ENCODE measurements at places on chromosomes 1 and 21.

DNA sequence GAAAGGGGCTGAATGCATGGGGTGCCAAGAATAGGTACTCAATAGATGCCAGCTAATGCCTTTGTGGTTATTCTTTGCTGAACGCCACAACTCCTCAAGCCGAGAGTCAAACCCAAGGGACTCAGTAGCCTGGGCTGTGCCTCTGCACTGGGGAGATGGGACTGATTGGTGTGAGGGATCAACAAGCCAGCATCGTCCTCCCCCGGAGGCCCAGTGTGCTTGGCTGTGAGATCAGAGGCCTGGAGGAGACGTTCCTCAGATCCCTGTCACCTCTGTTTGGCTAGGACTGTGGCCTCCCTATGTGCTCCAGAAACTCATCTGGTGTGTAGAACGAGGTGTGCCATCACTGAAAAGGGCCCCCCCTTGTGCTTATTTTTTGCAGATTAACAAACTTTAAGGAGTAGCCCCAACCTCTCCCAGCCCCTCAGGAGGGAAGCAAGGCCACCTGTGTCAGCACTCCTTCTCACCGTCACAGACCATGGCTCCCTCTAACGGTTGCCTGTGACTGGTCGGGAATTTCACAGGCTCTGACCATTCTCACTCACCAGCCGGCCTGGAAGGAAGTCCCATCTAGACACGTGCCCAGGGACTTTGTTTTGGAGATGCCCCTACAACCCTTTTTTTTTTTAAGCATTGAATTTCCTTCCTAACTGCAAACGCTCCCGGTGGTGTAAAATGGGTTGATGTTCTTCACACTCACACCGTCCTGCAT, 194.0 kb upstream of the VAMP3 start:
- peak; percentile 39 for DNase-seq

- no peak for DNase-seq
Measured at GRCh38 chr1:81221564-81221963, 579.2 kb upstream of the ADGRL2 start.

GRCh38 chr1:112172294-112172882, 182.9 kb upstream of the KCND3 start:
- peak; percentile 62 for DNase-seq

DNA sequence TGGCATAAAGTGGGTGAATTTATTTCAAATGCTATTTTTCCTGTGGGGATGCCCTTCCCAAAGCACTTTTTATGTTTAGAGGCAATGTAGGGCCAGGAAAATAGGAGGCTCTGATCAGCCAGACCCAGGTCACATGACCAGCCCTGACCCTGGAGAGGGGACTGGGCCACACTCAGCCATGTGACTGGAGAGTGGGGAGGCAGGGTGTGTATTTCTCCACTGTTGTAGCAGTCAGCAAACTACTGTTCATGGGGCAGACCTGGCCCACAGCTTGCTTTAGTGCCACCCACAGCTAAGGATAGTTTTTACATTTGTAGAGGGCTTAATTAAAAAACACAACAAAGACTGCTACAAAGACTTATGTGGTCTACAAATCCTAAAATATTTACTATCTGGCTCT, 153.8 kb downstream of the ACTL8 start:
- DNase-seq, result no peak

- peak; percentile 40 for DNase-seq
Measured at GRCh38 chr1:67683316-67683715, 1.7 kb upstream of the GADD45A start.

DNA sequence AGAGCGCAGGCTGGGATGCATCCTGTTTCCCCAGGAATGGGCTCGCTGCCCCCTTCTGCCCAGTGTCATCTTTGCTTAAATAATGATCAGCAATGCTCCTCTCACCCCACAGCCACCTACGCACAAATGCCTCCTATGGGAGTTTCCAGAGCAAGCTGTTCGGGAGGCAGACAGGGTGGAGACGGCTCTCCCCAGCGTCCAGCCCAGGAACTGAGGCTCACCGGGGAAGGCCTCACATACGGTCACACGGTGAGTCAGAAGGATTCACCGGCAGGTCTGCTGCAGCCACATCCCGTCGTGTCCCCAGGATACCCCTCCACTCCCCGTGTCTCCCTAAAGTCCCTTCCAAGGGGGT, 40.3 kb upstream of the RUNX3 start:
- peak; percentile 34 for DNase-seq

DNA sequence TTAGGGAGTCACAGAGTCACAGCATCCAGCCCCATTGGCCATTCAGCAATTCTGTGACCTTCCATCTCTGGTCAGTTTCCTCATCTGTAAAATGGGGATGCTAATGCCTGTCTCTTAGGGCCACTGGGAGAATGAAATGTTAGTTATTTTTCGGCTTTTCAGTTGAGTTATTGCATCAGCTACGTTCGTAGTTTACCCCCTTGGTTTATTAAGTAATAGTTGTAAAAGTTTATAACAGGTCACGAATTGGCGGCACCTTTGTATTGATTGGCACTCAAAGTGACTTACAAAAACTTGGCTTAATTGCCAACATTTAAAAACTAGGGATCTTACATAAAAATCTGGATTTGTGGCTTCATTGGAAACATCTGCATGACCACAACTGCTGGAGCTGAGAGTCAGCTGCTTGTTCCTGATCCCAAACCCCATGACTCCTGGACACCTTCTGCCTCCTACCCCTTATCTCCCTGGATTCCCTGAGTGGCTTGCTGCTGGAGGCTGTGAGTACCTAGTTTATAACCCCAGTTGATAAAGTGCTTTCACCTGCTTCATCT, 23.0 kb upstream of the SLC1A7 start:
- no peak for DNase-seq

GRCh38 chr21:22209304-22209700, 1211.1 kb downstream of the NCAM2 start:
- DNase-seq, result no peak

- DNase-seq, result no peak
Measured at GRCh38 chr1:53110370-53111072, 31.9 kb downstream of the SLC1A7 start.

DNA sequence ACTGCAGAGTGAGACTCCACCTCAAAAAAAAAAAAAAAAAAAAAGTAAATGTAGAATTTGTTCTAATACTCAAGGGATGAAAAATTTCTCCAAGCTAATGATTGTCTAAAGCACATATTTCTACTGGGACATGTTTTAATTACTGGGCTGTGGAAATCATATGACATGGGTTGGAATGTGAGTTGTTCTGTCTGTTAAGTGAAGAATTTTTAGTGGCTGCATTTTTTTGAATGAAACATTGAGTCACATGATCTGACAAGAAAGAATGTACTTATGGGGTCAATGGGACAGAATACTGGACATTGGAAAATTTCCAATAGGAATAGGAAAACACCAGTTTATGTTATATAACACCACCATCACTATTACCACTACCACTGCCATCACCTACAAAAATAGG, 123.8 kb upstream of the IVNS1ABP start:
- DNase-seq, result no peak

- DNase-seq, result no peak
Measured at GRCh38 chr1:228849011-228849541, 113.8 kb downstream of the RHOU start.

- DNase-seq, result no peak
Measured at GRCh38 chr1:210294999-210295745, 33.5 kb upstream of the HHAT start.

Data from RWPE1 (cell line).